ENCODE measurements at places on chromosomes 7 and 10. TPM values are rescaled to one million over a fixed set of nuclear protein-coding genes. Genes with fewer than 3 reads are reported as not detected.

SLC26A3 gene
- not detected for total RNA-seq

DNA sequence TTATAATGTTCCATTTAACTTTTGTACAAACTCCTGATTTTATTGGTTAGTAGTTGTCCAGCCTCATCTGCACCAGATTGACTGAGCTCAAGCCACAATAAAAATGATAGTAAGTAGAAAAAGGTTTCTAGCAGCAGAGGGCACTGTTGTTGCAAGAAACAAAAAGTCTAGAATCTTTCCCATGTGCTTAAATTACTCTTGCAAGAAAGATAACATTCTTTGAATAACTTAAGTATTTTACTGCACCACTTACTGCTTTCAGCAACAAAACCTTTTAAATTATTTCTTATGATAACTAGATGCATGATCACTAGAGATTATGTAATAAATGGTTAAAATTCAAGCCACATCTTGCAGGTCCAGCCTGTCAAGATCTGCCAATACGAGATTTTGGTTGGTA is 27.0 kb downstream of the LMOD2 start:
- no peak for DNase-seq

DNA sequence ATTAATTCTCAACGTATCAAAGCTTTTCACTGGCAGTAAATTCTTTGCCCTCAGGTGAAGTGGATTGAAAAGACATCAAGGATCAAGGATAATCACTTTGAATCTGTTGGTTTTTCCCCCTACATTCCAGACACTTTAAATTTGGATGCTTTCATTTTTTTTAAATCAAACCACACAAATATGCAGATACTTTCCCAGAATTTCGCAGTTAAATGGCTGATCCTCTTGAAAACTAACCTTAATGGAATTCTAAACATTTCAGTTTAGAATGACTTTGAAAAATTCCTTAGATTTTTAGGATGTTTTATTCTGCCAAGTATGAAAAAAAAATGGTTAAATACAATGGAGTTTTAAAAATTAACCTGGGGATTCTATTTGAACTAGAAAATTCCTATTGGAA is 325.9 kb downstream of the GFRA1 start:
- DNase-seq: no peak

DNA sequence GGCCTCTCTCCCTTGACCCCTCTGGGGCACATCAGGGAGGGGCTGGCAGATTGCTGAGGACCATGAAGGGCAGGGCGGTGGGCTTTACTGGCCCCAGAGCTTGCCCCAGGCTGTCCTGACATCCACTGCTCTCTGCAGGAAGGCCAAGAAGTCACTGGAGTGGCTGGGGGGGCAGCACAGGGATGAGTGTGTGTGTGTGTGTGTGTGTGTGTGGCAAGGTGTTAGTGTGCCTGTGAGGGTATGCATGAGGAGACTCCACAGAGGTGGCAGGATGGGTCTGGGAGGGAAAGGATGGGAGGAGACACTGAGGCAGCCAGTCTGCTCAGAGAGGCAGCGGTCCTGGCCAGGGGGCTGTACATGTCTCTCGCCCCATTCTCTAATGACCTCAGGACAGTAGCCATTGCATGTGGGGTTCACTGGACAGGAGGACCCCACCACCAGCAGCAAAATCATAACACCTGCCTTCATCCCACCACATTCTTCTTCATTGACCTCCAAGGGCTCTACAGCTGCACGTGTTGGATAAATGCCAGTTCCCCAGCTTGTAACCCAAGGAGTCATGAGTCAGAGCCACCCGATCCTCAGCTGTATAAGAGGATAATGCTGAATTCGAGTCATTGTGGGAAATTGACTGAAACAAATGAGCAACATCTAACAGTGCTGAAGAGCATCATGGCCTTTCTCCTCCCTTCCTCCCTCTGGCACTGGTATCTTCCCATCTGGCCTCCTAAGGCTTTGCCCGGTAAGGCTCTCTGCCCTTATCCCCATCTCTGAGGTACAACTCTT is 720.5 kb downstream of the GRID1 start:
- DNase-seq: no peak

- no peak for DNase-seq
These were observed 36.3 kb downstream of the C10orf105 start for GRCh38 chr10:71683301-71683700.

- DNase-seq: no peak
These were observed 40.5 kb downstream of the PPP1R3C start for GRCh38 chr10:91592266-91592975.

GRCh38 chr10:110792476-110793125 is 79.1 kb upstream of the PDCD4 start:
- DNase-seq: no peak

DNA sequence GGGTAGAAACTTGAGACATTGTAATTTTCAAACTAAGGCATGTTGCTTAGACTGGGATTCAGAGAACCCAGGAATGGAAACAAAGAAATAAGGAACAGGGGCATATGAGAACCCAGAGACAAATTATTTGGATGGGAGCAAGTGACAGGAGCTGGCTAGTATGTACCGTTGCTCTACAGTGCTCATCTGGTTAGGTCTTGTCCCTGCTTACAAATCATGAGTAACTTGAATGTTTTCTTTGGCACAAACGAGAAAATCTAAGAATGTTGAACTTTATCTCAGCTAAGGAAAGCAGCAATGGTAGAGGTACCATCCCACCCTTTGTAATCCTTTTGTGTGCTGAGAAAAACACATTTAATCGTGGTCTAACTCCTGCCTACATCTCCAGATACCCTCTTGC is 116.0 kb upstream of the IMMP2L start:
- no peak for DNase-seq

Data from esophagus squamous epithelium (tissue), 5 donors.